AG04450 (cell line): ENCODE measurements at places on chromosomes 1 and 21.

- DNase-seq = no peak
Observed at GRCh38 chr1:231684356-231685244, 58.0 kb downstream of the DISC1 start.

GRCh38 chr1:41425369-41425768 lies 59.1 kb downstream of the EDN2 start:
- no peak for DNase-seq

- DNase-seq = no peak
Observed at GRCh38 chr21:16969636-16970035, 543.2 kb upstream of the CXADR start.

DNA sequence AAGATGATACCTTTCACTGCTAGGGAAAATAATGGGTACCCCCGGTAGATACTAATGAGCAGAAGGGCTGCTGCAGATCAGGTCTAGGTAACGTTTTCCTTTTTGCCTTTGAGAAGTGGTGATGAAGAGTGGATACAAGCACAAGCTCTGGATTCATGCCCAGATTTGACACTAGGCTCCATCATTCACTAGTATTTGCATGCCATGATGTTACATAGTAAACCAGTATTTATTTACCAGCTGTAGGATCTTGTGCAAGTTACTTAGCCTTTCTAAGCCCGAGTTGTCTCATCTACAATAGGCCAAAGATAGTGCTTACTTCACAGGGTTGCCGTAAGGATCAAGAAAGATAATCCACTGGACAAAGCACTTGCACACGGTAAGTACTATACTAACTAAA lies 14.2 kb downstream of the PTPN14 start:
- DNase-seq = no peak

GRCh38 chr1:202365092-202365815 lies 16.8 kb downstream of the PPP1R12B start:
- DNase-seq = no peak

GRCh38 chr1:232018231-232019025 lies 391.8 kb downstream of the DISC1 start:
- DNase-seq = no peak

GRCh38 chr1:217917281-217917887 lies 286.2 kb downstream of the SPATA17 start:
- DNase-seq = no peak

- no peak for DNase-seq
Observed at GRCh38 chr1:226688056-226688748, 50.9 kb downstream of the ITPKB start.

DNA sequence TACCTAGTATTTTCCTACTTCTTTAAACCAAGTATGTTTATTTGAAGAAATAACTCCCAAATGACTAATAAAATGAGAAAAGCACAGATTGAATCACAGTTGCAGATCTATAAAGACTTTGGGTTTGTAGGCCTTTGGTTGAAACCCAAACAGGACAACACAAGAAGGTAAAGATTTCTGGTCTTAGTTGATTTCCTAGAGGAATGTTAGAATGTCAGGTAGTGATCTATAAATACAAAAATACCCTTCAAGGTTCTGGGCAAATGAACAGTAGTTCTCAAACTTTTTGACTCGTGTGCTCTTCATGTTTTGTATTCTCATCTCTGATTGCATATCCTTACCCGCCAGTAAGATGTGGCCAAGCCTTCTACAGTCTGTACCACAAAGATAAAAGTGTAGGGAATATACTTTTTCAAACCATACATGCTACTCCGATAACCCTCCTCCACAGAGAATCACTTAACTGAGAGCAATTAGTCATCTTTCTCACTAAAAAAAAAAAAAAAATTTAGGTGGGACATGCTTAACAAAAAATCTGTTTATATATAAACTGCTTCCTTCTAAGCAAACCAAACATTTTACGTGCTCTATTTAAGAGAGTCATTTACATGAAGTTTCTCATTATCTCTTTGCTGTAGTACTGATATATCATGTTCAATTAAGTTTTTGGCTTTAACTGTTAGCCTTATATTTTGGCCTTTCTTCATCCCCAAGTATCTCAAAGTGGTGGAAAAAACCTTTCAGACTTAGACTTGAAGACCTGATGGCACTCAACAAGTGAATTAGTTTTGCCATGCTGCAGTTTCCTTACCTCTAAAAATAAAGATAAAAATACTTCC lies 36.0 kb downstream of the CNIH4 start:
- DNase-seq = peak; percentile 10

DNA sequence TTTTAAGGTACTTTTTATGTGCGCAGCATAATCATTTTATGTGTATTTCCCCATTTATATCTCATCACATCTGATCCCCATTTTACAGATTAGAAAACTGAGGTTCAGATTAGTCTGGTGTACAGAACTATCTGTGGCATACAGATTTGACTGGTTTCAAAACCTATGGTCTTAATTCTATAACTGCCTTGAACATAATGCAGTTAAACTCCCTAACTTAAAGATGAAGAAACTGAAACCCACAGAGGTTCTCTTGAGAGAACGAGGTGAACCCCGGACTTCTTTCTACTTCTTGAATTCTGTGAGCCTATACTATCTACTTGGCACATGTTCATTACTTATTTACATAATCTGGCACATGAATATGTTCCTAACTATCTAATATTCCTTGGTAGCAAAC lies 479.1 kb downstream of the AGBL4 start:
- DNase-seq = no peak

GRCh38 chr1:42928859-42929258 lies 29.8 kb downstream of the SLC2A1 start:
- no peak for DNase-seq

- DNase-seq = peak; percentile 68
Observed at GRCh38 chr1:156892190-156893047, 1.1 kb upstream of the PEAR1 start.
